ENCODE measurements at places on chromosomes 13 and 19.

DNA sequence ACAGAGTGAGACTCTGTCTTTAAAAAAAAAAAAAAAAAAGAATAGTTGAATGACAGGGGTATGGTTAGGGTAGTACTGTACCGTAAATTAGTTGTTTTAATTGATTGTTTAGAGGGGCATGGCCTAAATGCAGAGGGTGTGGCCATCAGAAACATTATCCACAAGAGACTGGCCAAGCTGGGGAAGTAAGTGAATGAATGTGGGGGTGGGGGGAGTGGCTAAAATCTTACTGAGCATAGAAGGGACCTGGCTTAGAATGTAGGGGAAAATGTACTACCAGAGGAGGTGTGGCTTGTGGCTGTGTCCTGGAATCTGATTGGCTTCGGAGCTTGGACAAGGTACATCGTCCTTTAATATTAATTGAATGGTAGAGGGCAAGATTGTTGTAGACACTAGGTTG lies 3.8 kb downstream of the BCL2L12 start:
- no peak for DNase-seq

GRCh38 chr13:48232420-48233045 lies 473 bp upstream of the ITM2B start:
- DNase-seq, result no peak

DNA sequence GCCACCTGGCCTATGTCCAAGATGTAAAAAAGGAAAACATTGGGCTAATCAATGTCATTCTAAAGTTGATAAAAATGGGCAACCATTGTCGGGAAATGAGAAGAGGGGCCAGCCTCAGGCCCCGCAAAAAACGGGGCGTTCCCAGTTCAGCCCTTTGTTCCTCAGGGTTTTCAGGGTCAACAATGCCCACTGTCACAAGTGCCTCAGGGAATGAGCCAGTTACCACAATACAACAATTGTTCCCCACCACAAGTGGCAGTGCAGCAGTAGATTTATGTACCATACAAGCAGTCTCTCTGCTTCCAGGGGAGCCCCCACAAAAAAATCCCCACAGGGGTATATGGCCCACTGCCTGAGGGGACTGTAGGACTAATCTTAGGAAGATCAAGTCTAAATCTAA lies 112.5 kb downstream of the ZNF486 start:
- DNase-seq, result peak; percentile 44

- no peak for DNase-seq
Observed at GRCh38 chr13:36839981-36840380, 21.0 kb downstream of the RFXAP start.

GRCh38 chr13:108551674-108552073 lies 77.7 kb upstream of the MYO16 start:
- no peak for DNase-seq

DNA sequence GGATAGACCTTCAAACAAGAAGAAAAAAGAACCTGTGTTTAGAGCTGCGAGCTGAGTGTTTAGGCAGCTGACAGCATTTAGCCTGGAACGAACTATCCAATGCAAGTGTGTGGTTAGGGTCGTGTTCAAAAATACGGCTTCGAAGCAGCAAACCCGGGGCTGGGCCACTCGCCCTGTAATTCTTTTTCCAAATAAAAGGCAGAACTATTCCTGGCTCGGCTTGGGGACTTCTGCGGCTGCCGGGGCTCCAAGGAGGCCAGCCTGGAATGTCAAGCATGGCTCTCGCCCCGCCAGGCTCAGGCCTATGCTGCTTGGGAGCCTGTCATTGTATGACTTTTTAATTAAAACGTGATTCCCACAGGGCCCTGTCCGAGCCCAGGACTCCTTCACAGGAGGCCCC lies 51.7 kb upstream of the KLF2 start:
- DNase-seq, result no peak

- DNase-seq, result peak; percentile 80
Observed at GRCh38 chr13:45119991-45120864, at the start of gene GTF2F2. TSS of gene GTF2F2 (plus strand) at chr13:45120510. CDS start at chr13:45120656, 146 bp downstream.

DNA sequence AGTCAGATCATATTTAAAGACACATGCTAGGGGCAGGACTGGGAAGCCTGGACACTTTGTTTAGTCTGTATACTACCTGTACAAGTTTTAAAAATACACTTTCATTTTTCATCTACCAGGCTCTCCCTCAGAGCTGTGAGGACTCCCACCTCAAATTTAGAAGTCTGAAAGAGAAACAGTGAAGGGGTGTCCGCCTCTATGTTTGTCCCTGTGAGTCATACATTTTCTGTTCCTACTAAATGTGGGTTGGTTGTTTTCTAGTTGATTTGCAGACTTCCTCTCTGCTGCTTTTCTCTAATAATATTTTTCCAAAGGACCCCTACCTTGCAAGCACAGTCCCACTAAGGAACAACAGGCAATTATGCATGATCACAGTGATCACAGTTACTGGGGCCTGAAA lies 110.5 kb downstream of the ENOX1 start:
- DNase-seq, result no peak

DNA sequence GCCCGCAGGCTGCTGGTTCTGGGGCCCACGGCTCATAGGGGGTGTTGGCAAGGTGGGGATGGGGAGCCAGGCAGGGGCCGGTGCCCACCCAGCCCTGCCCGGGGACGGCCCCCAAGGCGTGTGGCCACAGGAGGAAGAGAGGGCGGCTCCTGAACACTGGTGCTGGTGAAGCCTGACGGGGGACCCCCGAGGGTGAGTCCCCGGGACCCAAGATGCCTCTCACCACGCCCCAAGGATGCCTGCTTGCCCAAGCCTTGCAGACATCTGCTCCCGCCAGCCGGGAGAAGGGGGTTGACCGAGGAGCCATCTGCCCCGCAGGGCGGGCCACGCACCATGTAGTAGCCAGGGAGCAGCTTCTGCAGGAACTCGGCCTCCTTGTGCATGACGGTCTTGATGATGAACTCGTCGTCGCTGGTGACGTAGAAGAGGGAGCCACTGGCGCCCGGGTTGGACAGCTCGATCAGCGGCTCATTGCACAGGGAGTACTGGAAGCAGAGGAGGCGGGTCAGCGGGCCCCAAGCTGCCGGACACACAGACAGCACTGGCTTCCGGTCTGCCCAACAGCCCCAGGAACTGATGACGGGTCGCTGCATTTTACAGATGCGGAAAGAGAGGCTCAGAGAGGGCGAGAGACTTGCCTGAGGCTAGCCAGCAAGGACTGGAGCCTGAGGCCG lies 29.6 kb upstream of the CACTIN start:
- no peak for DNase-seq

Measured in occipital lobe (tissue), 3 donors.